ENCODE measurements at places on chromosomes 3 and 15.
A peak's percentile ranks its signal among the peaks of the same experiment; 100 is the strongest.

GRCh38 chr15:47496343-47497185 lies 220.7 kb upstream of the SEMA6D start:
- no peak for DNase-seq

- DNase-seq: no peak
These were observed 225.2 kb upstream of the TPRG1 start for GRCh38 chr3:188946351-188947240.

DNA sequence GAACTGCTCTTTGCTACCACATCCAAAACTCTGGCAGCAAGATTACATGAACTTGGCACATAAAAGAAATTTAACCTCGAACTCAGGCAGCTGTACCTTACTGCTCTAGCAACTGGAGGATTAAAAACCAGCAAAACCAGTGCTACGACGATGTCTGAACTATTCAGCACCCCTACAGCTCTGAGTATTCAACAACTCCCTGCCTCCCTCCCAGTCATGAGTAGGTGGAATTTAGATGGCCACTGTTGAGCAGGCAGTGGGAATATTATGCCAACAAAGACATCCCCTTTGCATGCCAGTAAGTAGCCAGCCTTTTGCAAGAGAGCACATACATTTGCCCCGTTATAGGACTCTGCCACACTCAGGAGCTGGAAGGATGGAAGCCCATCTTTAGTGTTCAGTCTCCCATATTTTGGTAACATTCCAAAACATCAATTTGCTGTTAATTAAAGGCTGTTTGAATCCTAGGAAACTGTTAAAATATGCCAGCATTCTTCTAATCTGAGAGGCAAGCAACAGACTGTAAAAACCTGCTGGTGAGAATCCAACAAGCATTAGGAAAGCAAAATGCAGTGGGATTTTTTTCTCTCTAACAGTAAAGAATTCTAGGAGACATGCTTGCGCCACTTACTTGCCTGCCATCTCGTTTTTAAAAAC lies 85.4 kb downstream of the ZNF385D start:
- no peak for DNase-seq

GRCh38 chr3:27559835-27560234 lies 75.7 kb upstream of the SLC4A7 start:
- no peak for DNase-seq

DNA sequence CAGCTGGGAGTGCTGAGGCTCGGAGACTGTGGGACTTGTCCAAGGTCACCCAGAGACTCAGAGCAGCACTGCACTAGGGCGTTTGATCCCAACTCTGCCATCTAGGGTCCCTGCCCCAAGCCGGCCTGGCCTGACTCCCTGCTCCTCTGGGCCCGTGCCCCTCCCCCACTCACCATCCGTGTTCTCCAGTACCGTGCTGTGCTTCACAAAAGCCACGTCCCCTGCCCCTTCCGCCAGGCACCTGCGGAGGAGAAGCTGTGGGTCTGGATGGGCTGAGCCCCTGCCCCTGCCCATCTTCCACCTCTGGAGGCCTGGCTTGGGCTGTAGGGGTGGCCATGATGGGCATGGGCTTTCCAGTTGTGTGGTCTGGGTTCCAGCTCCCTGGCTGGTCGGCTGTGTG lies 8.4 kb downstream of the MELTF start:
- DNase-seq: no peak

DNA sequence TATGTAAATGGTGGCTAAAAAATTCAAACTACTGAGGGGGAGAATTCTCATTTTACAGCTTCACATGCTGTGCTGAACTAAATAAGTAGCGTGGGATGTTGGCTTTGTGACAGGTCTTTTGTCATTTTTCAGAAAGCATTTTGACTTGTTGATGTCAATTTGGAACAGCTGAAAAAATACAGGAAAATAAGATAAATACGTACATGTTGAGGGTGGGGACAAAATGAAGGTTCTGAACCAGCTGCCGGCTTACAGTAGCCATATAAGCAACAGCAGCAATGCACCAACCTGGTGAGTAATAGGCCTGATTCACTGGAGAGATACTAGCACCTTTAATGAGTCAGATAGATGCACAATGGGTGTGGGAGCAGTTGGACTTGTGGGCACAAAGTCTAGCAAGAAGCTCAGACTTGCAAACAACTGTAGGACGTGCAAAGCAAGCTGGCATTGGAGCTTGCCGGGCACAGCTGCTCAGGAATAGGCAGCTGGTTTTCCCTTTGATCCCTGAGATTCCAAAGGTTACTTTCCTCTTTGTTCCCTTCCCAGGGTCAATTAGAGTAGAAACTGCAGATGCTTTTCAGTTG lies 12.9 kb downstream of the B3GNT5 start:
- no peak for DNase-seq

DNA sequence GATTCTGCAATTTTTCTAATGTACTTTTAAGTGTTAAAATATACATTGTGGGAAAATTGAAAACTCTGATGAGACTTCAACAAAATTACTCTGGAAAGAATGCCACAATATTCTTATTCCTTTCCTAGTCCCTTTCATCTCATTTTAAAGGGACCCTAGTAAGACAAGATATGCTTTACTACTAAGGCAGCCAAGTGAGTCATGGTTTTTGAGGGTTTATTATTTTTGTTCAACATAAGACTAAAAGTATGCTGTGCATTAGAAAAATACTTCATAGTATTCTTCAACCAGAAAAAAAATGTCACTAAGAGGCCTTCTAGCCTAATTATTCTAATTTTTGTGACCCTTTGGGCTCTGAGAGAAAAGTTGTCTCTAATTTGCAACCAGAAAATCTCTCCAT lies 7.4 kb downstream of the IL12A start:
- no peak for DNase-seq

- DNase-seq: no peak
These were observed 56.8 kb downstream of the SMAD6 start for GRCh38 chr15:66758844-66759243.

GRCh38 chr3:167032267-167032876 lies 347.7 kb downstream of the ZBBX start:
- DNase-seq: no peak

GRCh38 chr3:52089691-52090090 lies 33.3 kb upstream of the DUSP7 start:
- DNase-seq: no peak

- DNase-seq: no peak
These were observed 320.9 kb upstream of the ICE2 start for GRCh38 chr15:60799885-60800284.

GRCh38 chr3:132248490-132248889 lies 68.7 kb upstream of the ACP3 start:
- DNase-seq: no peak

DNA sequence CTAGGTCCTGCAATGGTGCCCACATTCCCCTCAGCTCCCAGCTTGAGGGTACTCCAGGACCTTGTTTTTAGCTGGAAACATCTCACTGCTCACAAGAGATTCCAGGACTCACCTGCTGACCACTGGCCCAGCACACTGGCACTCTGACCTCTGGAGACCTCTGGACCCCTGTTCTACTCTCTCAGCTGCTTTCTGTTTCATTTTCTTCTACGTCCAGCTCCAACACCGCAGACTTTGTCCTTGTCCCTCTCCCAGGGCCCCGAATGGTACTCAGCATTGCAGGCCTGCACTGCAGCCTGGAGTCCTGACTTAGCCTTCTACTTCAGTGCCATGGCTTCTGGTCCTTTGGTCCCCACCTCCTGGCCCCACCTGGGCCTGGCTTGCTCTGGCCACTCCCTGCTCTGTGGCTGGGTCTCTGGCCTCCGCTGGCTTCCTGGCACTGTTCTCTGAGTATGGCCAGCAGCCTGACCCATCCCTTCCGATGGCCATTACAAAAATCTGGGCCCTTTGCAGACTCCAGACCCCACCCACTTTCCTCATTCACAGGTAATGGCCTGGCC lies 27.9 kb downstream of the KY start:
- DNase-seq: no peak

- no peak for DNase-seq
These were observed 735.8 kb downstream of the ZPLD1 start for GRCh38 chr3:103170651-103171050.

GRCh38 chr3:69306239-69307185 lies 79.4 kb downstream of the FRMD4B start:
- peak; percentile 49 for DNase-seq

DNA sequence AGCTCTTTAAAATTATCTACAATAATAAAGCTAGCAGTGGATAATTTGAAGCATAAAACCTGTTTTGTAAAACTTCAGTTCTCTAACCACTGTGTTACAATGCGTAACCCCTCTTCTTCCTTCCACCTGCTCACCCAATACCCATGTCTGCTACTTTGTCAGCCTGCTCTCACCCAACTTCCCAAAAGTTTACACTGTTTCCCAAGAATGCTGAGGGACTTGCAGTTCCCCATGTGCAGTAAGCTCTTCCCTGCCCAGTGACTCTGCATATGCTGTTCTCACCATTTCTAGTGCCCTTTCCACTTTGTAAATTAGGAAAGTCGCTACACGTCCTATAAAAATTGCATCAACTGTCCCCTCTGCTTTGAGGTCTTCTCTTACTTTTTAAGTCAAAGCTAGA lies 315.9 kb upstream of the SEMA6D start:
- no peak for DNase-seq

DNA sequence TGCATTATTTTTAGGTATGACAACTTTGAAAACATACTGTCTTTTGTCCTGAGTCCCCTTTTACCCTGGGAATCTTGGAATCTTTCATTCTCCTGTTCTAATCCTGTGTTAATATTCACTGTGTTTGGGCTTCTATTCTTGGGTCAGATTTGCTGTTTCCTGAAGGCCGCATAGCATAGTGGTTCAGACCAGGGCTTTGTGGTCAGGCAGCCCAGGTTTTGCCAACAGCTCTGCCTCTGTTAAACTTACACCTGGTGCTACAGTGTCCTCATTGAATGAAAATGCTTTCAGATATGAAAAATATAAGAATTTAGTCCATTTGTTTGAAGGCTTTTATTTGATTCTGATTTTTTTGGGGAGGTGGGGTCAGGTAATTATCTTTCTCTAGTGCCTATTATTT lies 58.4 kb downstream of the SLC25A26 start:
- DNase-seq: no peak

- no peak for DNase-seq
These were observed 53.1 kb upstream of the XCR1 start for GRCh38 chr3:46080124-46080968.

- peak; percentile 3 for DNase-seq
These were observed 48.5 kb downstream of the STARD9 start for GRCh38 chr15:42623951-42624350.

- no peak for DNase-seq
These were observed 110.1 kb downstream of the MAP2K5 start for GRCh38 chr15:67652586-67652985.

DNA sequence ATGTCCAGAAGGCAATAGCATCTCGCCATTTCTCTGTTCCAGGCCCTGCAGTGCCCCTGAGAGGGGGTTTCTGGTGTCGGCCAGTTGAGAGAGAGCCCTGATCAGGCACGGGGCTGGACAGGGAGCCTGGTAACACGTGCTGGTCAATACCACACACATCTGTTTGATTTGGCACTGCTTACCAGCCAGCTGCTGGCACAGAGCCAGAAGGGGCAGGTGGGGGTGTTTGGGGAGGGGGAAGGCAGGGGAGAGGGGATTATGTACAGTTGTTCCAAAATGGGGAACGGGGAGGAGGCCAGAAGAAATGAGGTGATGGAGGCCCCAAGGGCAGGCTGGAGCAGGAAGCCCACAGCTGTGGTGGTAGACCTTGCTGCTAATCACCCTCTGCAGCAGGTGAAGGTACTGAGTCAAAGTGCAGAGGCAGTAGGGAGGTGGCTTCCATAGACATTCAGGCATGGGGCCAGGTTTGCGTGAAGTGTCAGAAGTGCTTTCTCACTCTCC lies 153.5 kb upstream of the LPP start:
- DNase-seq: no peak

DNA sequence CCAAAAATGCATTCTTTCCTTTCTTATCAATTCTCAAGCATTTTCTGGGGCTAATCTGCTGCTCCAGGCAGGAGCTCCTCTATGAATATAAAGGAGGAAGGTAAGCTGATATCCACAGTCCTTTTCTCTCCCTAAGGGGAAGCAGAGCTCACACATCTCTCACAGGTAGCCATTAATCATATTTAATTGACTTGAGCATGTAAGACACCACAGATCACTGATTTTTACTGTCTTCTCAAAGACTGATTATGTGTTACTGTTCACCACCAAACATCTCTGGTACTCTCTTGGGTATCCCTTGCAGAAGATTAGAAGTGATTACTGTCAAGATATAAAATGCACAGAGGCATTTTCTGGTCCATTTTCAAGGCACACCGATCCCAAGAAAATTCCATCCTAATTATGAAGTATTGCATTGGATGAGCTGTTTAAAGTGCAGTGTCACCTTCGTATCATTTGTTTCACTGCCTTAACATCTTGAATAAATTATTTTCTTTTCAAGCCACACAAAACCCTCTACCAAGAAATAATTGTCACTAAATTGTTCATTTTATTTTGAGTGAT lies 100.7 kb downstream of the ARPP21 start:
- DNase-seq: no peak

DNA sequence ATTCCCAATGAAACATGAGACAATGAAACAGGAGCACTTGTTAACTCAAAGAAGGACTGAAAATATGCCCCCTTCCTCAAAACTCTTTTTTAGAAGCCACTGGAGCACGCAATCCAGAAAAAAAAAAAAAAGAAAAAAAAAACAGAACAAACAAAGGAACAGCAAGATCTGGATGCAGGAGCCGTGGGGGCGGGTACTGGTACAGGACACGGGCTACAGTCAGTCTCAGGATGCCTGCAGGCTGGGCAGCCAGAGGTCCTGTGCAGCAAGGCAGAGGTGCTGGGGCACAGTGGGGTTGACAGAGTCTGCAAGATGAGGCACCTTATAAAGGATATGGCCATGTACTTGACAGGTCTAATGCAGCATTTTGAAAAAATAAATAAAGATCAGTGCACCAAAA lies 22.3 kb upstream of the ALDH1L1 start:
- no peak for DNase-seq

DNA sequence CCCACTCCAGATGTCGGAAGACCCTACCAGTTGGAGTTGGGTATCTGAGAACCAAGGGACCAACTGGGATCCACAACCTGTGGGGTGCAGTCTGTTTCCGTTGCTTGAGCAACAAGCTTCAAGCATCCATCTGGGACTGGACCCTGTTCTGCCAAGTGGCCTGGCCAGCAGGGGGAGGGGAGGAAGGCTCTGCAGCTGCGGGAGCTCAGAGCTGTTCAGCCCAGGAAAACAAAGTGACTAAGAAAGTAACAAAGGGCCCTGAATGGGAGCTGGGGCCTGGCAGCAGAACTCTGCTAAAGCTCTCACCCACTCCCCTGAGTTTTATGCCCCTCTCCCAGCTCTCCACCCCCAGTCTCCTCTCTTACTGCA lies 2.7 kb downstream of the TYRO3 start:
- DNase-seq: peak; percentile 81

- no peak for DNase-seq
These were observed 190.7 kb upstream of the NDN start for GRCh38 chr15:23877502-23878412.

GRCh38 chr3:13110678-13111116 lies 37.5 kb upstream of the IQSEC1 start:
- DNase-seq: no peak

DNA sequence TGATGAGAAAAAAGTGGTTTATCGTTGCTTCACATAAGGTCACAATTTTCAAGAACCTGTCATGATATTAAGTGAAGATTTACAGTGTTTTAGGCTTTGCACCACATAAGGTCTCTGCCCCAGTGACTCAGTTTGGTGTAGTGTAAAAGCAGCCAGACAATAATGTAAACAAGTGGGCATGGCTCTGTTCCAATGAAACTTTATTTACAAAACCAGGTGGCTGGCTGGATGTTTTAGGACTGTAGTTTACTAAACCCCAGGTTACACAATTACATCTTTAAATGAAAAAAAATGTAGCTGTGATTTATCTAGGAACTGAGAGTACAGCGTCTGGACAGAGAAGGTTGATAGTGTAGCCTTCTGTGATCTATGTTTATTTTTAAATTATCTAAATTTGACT lies 9.7 kb upstream of the FBXL22 start:
- DNase-seq: no peak
